ENCODE measurements at places on chromosomes 12 and 14.

GRCh38 chr12:42474391-42474790, 115.2 kb downstream of the PRICKLE1 start:
- DNase-seq, result no peak

- DNase-seq, result no peak
These were observed 597.9 kb downstream of the VRK1 start for GRCh38 chr14:97395068-97395467.

DNA sequence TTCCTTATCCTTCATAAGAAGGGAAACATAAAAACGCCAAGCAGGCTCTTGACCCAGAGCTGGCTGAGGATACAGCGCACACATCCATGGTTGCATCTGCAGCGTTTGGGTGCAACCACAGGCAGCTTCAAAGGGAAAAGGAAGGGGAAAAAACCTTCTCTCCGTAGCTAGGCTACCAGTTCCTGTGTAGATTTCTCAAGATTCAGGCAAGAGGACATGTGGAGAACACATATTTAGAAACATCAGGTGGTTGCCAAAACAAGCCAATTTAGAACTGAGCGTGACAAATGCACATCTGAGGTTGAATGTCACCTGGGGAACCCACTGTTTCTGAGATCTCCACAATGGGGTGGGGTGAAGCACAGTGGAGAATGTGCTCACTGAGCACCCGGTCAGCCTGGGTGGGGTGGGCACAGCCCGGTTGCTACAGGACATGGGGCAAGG, 78.3 kb upstream of the BDKRB2 start:
- DNase-seq, result no peak

- DNase-seq, result no peak
These were observed 1551.5 kb upstream of the SEL1L start for GRCh38 chr14:83085136-83085535.

DNA sequence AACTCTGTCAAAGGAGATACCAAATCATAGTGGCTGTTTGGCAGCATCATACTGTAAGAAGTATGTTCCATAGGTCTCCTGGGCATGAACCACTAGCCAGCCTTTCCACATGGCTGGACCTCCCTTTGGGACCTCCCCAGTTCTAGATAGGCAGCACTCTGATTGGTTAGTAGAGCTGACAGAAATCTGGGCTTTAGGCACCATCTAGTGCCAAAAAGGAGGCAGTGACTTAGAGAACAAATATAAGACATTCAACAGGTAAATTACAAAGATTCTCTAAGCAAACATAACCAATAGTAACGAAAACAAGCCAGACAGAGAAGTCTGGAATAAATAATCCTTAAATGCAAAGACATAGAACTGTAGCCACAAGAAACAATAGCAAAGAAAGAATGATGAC, 148.0 kb upstream of the PDE3A start:
- DNase-seq, result peak; percentile 80

GRCh38 chr12:5473076-5473782, 41.3 kb downstream of the NTF3 start:
- no peak for DNase-seq

- peak; percentile 66 for DNase-seq
These were observed 186.4 kb upstream of the PRMT8 start for GRCh38 chr12:3304436-3305165.

DNA sequence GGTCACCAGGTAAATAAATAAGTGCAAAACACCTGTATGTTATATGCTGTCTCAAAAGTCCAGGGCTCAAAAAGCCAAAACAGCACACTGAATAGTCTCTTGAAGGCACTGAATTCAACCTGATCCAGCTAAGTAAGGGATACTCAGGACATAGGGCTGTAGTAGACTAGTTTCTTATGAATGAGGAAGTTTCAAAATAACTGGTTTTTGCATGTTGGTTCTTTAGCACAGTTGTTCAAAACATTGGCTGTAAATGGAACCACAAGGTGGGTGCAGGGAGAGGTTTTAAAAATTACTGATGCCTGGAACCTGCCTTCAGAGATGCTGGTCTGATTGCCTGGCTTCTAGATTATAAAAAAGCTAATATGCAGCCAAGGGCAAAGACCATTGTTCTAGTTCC, 34.1 kb downstream of the NDUFA12 start:
- DNase-seq, result no peak

DNA sequence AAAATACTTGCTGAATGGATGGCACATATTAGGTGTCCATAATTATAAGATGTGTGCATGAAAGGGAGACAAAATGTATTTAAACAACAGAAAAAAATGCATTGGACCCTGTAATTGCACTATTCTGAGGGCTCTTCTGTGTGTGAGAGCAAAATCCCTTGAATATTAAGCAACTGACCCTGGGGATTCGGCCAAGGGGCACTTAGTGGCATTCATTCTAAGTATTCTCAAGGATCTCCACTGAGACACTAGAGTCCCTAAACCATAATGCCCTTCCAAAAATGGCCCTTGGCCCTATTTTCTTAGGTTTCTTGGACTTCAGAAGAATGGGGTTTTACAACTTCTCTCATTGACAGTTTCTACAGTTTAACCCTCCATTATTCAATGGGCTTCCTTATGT, 388.6 kb downstream of the GLT1D1 start:
- DNase-seq, result no peak

DNA sequence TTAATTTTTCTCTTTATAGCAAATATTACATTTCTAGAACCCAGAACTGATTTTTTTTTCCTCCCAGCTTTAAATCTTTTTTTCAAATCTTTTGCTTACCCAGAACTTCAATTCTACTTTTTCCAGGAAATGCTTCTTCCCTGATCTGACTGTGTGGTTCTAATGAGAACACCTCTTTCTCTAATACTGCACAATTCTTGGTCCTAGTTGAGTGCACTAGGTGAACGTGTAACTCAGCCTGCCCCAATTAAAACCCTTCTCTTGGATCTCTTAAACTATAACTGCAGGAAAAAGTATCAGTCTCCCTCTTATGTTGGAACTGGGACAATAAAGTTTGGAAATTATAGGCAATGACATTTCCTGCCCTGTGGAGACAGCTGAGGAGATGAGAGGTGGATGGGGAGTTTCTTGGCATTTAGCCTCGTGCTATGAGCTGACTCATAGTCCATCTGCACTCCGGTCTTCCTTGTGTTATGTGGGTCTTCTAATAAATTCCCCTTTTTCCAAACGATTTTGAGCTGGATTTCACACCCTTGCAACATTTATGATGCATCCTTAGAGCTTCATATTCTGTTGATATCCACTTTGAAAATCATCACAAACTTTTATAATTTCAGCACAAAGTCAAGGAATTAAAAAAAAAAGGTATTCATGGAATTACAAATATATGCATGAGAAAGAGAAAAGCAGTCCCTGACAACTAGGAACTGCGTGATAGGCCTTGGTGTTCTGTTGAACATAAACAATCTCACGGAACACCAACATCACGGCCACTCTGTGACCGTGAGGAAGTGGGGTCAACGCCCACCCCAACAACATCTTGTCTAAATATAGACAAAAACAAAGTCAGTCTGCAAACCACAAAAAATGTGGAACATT, 52.4 kb downstream of the BRMS1L start:
- peak; percentile 91 for DNase-seq

DNA sequence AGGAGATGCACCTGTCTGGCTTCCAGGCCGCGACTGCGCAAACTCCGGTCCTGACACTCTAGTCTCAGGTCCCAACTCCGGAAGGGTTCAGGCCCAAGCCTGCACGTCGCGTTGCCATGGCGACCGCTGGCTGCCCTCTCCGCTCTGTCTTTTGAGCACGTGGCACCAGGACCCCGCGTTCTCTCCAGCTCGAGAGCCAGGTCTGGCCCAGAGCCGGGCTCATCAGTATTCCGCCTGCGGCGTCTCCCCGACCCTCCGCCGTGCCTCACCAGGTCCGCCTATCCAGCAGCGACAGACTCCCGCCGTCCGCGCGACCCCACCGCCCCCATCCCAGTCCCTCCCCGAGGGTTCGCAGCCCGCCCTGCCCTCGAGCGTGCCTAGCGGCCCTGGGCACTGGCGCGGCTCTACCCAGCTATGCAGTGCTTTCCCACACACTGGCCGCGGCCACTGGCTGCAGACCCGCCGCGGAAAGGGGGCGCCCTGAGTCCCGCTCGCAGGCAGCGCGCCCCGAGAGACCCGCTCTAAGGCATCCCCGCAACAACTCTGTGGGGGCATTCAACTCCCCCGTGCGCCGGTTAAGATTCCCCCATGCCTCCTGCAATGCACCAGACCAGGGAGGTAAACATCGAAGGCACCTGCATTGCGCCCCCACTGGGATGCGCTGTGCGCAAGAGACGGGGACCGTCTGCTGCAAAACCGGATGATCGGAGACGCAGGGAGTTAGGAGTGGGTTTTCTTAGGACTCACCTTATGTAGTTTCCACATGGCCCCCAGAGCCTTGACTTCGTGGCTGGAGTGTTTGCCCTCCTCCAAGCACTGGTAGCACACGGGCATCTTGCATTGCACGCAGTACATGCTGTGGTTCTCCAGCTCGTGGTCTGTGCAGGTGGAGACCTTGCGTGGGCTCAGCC, 1.3 kb downstream of the TRIM9 start:
- peak; percentile 5 for DNase-seq

- DNase-seq, result peak; percentile 31
These were observed 7.7 kb downstream of the GNPTAB start for GRCh38 chr12:101823039-101823438.

- peak; percentile 80 for DNase-seq
These were observed 5.0 kb downstream of the CELA1 start for GRCh38 chr12:51341251-51342007.

DNA sequence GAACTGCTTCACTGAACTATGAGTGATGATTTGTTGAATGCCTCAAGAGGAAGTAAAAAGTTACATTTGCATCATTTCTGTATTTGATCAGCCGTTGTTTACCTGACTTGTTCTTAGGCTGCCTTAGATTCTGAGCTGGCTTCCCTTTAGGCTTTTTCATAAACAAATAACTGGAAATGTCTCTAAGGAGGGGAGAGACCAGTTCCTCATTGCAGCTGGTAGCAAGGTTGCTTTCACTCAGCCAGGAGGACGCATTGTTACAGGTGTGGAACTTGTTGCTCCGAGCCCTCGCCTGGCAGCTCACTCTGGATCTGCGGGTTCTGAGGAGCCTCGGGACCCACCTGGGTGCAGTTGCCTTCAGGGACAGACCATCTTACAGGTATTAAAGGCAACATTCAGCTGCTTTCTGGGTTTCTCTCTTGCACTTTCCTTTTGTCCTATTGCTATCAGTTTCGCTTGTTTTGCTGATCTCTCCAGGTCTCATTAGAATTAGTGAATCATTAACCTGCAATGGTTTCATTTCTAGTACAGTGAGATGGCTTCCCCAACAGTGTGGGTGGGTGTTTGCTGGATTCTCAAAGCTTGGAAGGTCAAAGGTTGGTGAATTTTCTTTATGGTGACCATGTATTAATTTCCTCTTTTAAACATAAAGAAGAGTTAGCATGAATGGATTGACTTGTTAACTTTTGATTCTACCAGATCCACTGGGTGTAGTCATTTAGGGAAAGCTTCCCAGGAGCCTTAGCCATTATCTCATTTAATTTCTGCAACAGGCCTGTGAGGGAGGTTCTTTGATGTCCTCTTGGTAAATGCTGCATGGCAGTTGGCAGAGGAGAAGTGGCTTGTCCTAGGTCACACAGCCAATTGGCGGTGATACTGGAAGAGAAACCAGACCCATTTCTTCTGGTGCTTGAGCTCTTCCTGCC, at the start of gene PLEKHG7:
Gene PLEKHG7 (plus strand): TSS at position 236 of the 926 bp plus-strand sequence. CDS start 3,643 bp downstream, outside the sequence.
- no peak for DNase-seq

DNA sequence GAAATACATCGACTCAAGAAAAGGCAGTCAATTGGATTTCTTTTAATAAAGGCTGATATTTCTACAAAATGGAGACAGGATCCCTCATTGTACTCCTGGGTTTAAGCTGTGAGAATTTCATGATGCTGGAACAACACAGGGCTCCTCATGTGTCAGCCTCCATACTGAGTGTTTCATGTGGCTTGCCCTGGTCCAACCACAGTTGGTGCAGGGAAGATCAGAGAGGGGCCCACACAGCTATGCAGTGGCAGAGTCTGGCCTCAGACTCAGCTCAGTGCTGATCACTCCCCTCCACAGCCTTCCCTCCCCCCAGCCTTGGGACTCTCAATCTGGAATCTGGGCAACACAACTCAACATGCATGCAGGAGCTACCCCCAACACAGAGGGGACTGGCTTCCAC, 122.5 kb upstream of the OVCH1 start:
- DNase-seq, result no peak

DNA sequence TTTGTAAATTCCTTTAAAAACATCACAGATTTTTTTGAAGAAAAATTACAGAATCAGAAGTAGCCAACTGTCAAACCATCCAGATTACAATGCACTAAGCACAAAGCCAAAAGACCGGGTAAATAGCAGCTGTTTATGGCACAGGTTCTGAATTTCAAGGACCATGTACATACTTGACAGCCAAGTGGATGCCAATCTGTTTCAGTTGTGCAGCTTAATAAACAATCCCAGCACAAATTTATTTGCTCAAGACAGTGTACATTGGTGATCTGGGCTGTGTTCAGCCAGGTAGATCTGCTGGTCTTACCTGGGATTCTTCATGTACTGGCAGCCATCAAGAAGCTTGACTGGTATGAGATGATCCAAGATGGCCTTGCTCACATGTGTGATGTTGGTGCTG, 229.8 kb upstream of the FLRT2 start:
- DNase-seq, result no peak

GRCh38 chr12:99087278-99087677, 442.2 kb downstream of the APAF1 start:
- DNase-seq, result no peak

GRCh38 chr14:95217391-95217900, 60.1 kb upstream of the DICER1 start:
- no peak for DNase-seq

DNA sequence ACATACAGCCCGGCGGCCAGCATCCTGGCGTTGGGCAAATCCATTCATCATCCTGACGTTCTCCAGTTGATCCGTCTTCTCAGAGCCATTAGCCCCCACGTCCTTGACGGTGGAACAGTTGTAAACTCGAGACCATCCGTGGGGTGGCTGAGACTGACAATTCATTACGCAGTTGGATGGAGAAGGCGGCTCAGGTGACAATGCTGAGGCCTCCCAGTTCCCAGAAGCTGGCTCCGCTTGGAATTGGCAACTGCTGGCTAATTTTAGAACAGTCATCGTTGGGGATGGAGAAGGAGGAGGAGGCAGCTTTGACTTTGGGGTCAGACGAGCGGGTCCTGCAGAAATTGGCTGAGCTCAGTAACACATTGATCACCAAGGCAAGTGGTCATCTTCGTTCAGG, 186.5 kb downstream of the PHETA1 start:
- no peak for DNase-seq

DNA sequence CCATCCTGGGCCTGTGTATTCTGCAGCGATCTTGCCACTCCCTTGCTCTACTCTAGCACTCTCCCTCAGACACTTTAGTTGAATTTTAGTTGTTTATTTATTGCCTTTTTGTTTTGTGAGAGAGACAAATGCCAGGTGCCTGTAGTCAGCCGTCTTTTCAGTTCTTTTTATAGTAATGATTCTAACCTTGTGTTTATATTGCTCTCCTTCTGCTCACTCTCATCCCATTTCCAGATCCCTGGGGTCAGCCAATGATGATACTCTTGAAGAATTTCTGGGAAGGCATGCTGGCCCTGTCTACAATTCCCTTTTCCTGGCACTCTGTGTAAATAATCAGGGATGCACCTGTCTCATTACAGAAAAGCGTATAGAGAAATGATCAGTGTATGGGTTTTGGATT, 334.1 kb upstream of the MIS18BP1 start:
- no peak for DNase-seq

- peak; percentile 90 for DNase-seq
These were observed 1.9 kb downstream of the ARHGEF40 start for GRCh38 chr14:21072031-21072473.

- no peak for DNase-seq
These were observed 1.6 kb upstream of the RTL1 start for GRCh38 chr14:100905166-100905565.

GRCh38 chr12:54940727-54941315, 43.7 kb downstream of the TESPA1 start:
- no peak for DNase-seq
